MCF 10A (cell line): ENCODE measurements at places on chromosomes 2 and 18. TPM values are rescaled to one million over a fixed set of nuclear protein-coding genes. Genes with fewer than 3 reads are reported as not detected.
A peak's percentile ranks its signal among the peaks of the same experiment; 100 is the strongest.

DNA sequence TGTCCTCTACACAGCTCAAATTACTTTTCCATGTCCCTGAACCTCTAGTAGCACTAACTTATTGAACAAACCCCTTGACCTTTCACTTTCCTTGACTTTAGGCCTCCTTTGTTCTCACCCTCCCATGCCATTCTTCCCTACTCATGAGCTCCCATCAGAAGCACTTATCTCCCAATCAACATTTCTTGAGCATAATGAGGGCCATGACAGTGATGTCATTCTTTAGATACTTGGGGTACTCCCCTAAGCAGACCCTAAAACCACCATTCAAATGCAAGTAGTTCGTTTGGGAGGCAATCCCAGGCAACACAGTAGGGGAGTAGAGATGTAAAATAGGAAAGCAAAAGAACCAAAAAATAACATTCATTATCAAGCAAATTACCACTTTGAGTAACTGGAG, 115.9 kb upstream of the ARHGAP28 start:
- no peak for DNase-seq

DNA sequence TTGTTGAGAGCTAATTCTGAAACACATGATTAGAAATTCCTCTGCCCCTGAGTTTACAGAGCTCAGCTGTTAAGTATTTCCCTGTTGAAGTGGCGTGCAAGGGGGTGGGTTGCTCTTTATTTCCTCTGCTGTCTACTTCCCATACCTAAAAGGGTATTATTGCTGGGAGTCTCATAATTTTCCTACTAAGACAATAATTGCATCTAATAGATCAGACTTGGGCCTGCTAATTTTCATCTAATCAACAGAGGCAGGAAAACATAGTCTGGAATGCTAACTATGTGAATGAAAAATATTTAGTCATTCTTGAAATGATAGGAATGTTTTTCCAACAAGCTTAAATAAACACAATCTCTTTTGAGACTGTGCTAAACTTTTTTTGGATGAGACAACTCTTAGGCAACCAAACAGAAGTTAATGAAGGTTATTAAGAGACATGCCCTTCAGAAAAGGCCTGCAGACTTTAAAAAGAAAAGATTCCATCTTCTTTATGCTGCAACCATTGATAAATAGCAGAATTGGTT, 111.4 kb downstream of the FEZ2 start:
- DNase-seq: peak; percentile 50

Gene TRIM54
- total RNA-seq: not detected in 2 replicates

DNA sequence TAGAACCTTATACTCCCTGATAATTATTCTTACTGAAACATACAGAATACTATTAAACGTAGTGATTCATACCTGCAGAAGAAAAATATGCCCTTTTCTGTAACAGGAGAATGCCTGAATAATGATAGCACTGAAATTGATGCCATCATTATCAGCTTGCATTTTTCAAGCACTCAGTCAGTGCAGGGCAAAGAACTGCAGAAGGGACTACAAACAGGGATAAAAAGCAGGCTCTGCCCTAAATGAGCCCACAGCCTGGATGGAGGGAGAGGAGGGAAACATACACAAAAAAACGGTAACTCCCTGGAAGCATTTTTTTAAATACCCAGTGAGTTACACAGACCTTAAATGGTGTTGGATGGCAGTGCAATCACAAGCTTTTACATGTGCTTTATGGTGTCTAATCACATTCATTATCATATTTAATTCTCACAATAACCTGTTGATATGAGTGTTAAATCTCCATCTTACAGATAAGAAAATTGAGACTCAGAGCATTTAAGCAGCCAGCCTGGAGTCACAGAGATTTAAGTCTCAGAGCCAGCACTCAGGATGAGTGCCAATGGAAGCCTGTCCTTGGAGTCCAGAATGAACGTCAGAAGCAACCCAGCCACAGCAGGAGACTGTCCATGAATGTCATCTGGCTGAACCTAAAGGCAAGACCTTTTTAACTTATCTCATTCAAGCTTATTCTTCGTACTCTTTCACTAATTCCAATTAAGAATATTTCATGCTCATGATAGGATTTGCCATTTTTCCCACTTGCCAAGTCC, 139.3 kb upstream of the CTNNA2 start:
- no peak for DNase-seq

DNA sequence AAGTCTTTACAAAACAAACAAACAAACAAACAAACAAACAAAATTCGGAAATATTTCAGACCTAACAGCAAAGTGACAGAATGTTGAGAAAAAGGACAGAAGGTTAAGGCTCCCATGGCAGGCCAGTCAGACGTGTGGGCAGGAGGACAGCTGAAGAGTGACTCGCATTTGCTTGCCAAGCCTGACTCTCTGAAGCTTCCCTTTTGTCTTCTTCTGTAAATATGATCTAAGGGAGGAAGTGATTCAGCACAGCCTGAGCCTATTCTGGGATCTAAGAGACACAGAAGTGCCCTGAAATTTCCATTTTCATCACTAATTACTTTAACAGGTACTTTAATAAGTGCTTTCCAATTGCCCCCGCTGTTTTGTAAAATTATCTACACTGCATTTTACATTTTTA, 134.0 kb upstream of the LYPD1 start:
- peak; percentile 39 for DNase-seq

- DNase-seq: no peak
Measured at GRCh38 chr2:167592441-167592840, 655.0 kb downstream of the STK39 start.

DNA sequence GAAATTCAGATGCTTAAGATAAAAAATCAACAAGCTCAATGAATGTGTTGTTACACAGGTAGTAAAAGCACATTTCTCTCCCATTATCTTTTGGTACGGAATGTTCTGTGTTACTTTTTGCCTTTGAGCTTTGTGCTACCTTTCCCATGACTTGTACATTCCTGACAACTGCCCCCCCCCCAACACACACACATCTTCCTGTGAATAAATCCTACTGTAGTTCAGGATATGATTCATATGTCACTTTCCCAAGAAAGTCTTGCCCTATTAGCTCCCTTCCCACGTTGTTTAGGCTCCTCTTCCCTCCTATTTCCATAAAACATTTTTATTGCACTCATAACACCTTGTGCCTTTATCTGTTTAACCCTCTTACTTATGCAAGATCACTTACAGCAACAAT, 442.6 kb upstream of the LRATD1 start:
- peak; percentile 68 for DNase-seq

DNA sequence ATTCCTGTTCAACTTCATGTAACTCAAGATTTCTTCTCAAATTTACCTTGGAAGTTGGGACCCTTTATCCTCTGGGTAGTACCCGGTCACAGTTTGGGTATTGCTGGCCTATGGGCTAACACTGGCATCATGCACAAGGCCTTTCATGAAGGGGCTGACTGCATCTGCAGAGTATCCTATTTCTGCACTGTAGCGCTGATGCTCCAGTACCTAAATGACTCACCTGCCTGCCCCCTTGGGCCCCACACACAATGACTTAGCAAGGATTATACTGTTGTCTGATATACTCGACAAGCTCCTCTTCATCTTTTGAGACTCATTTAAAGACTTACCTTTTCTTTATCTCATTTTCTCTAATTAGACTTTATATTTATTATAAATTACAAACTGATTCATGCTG, 39.9 kb downstream of the DNAH6 start:
- peak; percentile 29 for DNase-seq

- DNase-seq: peak; percentile 72
Measured at GRCh38 chr2:227889336-227889735, 17.9 kb downstream of the DAW1 start.

DNA sequence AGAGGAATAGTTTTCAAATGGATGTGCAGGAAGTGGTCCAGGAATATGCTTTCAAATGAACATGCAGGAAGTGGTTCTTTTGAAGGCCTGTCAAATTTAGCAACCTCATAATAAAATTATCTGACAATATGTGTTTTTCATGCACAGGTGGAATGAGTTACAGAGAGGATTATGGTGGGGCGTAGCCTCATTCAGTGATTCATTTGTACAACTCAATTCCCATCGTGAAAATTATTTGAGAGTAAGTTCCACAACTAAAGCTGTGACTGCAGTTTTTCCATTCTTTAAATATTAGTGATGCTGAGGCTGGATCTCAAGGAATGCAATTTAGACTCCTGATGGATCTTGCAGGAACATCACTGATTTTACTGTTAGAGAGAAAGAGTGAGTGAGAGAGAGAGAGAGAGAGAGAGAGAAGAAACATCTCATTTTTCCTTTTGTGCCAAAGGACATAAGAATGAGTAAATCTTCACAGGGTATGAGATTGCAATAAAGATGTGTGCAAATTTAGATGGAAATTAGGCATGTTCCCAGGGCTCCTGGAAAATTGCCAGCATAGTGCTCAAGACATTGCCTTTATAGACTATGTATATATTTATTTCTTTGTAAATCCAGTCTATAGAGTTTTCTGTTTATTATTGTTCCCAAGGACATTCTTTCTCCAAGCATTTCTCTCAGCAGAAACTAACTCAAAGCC, 394.9 kb upstream of the ZEB2 start:
- DNase-seq: no peak

Gene DYSF
- total RNA-seq: 2.0 and 2.1 TPM in 2 replicates

DNA sequence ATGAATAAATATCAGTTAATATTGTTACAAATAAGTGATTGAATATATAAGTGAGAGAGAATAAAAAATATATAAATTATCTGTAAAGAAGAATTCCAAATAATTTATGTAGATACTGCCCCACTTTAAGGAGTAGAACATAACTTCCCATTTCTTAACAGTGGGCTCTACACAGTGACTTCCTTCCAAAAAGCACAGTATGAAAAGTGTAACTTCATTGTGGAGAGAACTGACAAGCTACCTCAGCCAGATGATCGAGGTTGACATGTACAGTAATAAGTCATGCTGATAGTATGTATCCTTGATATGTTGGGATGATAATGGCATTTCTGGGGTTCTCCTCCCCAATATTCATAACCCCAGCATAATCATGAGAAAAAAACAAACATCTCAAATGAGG, 191.9 kb upstream of the FN1 start:
- DNase-seq: no peak

GRCh38 chr2:236085647-236086046, 82.5 kb downstream of the GBX2 start:
- DNase-seq: no peak

DNA sequence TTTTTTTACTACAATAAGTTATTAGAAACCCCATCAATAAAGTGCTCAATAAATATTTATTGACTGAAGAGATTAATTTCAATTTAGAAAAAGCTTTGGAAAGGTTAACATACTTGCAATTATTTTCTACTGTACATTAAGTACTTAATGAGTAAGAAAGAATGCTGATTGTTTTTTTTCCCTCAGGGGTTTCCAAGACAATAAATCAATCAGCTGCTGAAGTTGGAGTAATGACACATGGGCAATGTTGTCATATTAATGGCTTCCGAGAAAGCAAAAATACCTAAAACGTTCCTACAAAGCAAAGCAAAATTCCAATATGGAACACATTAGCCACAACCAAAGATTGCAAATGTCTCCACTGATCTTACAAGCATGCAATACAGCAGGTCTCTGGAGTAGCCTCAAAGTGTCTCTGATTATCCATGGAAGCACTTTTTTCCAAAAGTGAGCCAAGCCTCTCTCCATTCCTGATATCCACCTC, 66.7 kb downstream of the ZC3H6 start:
- DNase-seq: no peak

- no peak for DNase-seq
Measured at GRCh38 chr2:151668737-151669136, 65.5 kb downstream of the NEB start.

DNA sequence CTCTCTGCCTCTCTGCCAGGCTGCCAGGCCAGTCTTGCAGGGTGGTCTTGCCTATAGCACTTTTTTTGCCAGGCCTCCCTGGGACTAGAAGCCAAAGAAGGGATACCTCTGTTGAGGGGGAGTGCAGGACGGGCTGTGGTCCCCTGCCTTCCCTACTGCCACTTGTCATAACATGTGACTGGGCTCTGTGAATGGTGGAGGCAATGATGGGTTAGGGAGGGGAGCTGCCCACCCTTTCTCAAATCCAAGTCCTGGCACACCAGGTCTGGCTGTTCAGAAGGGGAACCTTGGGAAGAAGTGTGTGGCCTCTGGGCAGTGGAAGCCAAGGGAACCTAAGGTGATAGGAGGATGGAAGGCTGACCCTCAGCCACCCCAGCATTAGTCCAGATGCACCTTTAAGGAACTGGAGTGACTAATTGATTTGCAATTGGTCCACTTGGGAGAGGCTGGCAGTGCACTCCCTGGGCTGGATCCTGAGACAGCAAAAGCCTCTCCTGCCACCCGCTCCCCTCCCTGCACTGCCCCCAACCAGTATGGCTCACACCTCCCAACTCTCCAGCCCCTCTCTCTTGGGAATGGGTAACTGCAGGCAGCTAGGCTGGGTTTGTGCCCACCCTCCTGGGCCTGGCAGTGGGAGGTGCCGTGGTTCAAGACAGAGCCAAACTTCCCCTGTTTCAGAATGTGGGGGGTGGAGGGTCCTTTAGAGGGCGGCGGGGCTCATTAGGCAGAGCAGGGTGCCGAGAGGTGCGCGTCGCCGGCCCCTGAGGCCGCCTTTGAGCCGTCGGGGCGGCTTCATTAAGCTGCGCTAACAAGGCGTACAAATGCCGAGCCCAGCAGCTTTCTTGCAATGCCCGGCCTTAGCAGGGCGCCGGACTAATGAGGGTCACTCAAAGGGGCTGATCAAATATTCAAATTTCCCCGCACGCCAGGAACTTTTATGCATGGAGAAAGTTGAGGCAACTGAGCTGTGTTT, 4.5 kb upstream of the SIX3 start:
- DNase-seq: no peak

- peak; percentile 38 for DNase-seq
Measured at GRCh38 chr18:54950221-54950620, 9.0 kb downstream of the CCDC68 start.

Gene DSG3
- total RNA-seq: 65.4 and 68.5 TPM in 2 replicates

Gene SKOR2
- not detected in 2 replicates for total RNA-seq

DNA sequence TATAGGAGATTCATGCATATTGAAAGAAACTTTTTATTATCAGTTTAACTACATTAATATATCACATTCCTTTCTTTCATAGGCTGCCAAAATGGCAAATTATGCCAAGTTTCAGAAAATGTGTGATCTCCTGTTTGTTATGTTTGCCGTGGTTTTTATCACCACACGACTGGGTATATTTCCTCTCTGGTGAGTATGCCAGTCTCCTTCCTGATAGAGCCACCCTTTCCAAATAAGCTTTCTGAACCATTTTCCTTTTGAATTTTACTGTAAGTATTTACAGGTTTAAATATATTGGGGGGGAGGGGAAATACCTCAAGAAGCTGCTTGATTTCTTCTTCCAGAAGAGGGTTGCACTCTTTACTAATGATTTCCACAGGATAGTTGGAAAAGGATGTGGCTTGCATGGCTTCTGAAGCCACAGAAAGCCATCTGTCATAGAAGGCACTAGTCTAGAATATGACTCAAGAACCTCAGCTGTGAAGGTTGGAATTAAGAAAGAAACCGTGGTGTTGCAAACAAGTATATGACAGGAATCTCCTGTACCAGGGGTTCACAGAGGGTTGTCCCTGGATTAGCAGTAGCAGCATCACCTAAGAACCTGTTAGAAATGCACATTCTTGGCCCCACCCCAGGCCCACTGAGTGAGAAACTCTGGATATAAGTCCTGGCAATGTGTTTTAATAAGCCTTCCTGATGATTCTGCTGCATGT, 84.5 kb upstream of the NOSTRIN start:
- DNase-seq: no peak

Gene TUBA3E
- total RNA-seq: not detected in 2 replicates

- DNase-seq: peak; percentile 52
Measured at GRCh38 chr18:51028201-51028805, 1.7 kb upstream of the SMAD4 start.

Gene AKAIN1
- not detected in 2 replicates for total RNA-seq

Gene SERPINB3
- total RNA-seq: 0.28 TPM in 1 of 2 replicates, not detected in the other

Gene CIB4
- not detected in 2 replicates for total RNA-seq
